HepG2 (cell line): ENCODE measurements at places on chromosomes 11 and 22. TPM values are rescaled to one million over a fixed set of nuclear protein-coding genes. Genes with fewer than 3 reads are reported as not detected.

- DNase-seq = no peak
- no peaks in the 10 kb centered on the region for H3K36me3 ChIP-seq
- no peaks in the 10 kb centered on the region for H3K4me1 ChIP-seq
- H3K27ac ChIP-seq = no peak overlapping the region
- no peaks in the 10 kb centered on the region for H3K27me3 ChIP-seq
Measured at GRCh38 chr11:15923183-15923582, 433.2 kb downstream of the SOX6 start.

IFTAP gene
- 29.4 and 40.4 TPM in 2 replicates for total RNA-seq

GRCh38 chr11:790721-791564 lies 1.1 kb upstream of the CEND1 start:
- no peak overlapping the region for H3K4me3 ChIP-seq
- H3K27ac ChIP-seq = no peak overlapping the region
- peaks cover 21% of the 10 kb centered on the region for H3K4me1 ChIP-seq
- peaks cover 2% of the 10 kb centered on the region; the same call in 1 of the 2 replicates for H3K27me3 ChIP-seq
- no peak for DNase-seq
- H3K36me3 ChIP-seq = no peaks in the 10 kb centered on the region

GRCh38 chr11:77171885-77172665 lies 44.0 kb downstream of the MYO7A start:
- H3K27me3 ChIP-seq = no peaks in the 10 kb centered on the region
- peak overlapping the region; percentile 6; the same call in 1 of the 2 replicates for H3K4me3 ChIP-seq
- peak; percentile 37 for DNase-seq
- H3K27ac ChIP-seq = no peak overlapping the region

GRCh38 chr11:75347781-75348566 lies 3.5 kb downstream of the ARRB1 start:
- H3K4me1 ChIP-seq = peaks cover 90% of the 10 kb centered on the region
- peak overlapping the region; percentile 85 for H3K27ac ChIP-seq
- peak; percentile 64 for DNase-seq
- H3K36me3 ChIP-seq = no peaks in the 10 kb centered on the region
- H3K4me3 ChIP-seq = no peak overlapping the region
- no peaks in the 10 kb centered on the region for H3K27me3 ChIP-seq

- no peaks in the 10 kb centered on the region for H3K4me1 ChIP-seq
- no peaks in the 10 kb centered on the region for H3K36me3 ChIP-seq
- no peaks in the 10 kb centered on the region; the same call in 1 of the 2 replicates for H3K27me3 ChIP-seq
- DNase-seq = no peak
- no peak overlapping the region for H3K4me3 ChIP-seq
- H3K27ac ChIP-seq = no peak overlapping the region
Measured at GRCh38 chr22:43789452-43789851, 22.7 kb downstream of the EFCAB6 start.

DNA sequence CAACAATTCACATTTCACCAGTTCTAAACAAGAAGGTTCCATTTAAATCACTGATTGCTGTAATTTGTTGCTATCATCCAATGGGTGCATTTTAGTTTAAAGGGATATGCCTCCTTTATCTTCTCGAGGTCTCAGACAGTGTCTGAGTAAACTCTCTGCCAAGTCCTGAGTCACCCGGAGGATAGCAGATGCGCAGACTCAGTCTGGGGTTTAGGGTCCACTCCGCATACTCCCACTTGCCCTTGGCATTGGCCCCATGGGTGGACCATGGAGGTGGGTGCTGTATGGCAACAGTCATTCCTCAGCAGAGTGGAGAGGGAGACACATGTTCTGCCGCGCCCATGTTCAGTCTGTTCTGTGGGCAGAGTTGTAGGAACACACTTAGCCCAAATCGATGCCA lies 65.4 kb upstream of the CRTAM start:
- H3K27me3 ChIP-seq = no peaks in the 10 kb centered on the region
- no peak overlapping the region for H3K4me3 ChIP-seq
- no peaks in the 10 kb centered on the region for H3K4me1 ChIP-seq
- peaks cover 2% of the 10 kb centered on the region for H3K36me3 ChIP-seq

AKIP1 gene
- total RNA-seq = 20.3 and 21.6 TPM in 2 replicates

OR8J3 gene
- not detected in 2 replicates for total RNA-seq

- no peaks in the 10 kb centered on the region for H3K36me3 ChIP-seq
- no peaks in the 10 kb centered on the region for H3K27me3 ChIP-seq
- H3K27ac ChIP-seq = no peak overlapping the region
- peaks cover 41% of the 10 kb centered on the region for H3K4me1 ChIP-seq
- peak overlapping the region; percentile 80 for H3K4me3 ChIP-seq
Measured at GRCh38 chr11:59172345-59173079, 580 bp downstream of the DTX4 start.

- no peak overlapping the region for H3K27ac ChIP-seq
- H3K36me3 ChIP-seq = no peaks in the 10 kb centered on the region
- no peak overlapping the region for H3K4me3 ChIP-seq
- peaks cover 1% of the 10 kb centered on the region for H3K27me3 ChIP-seq
Measured at GRCh38 chr11:117907276-117908108, 21.7 kb downstream of the TMPRSS13 start.

DCDC1 gene
- 0.24 and 0.27 TPM in 2 replicates for total RNA-seq
